ENCODE measurements at places on chromosomes 1 and 21. TPM values are rescaled to one million over a fixed set of nuclear protein-coding genes. Genes with fewer than 3 reads are reported as not detected.
A peak's percentile ranks its signal among the peaks of the same experiment; 100 is the strongest.

- H3K27me3 ChIP-seq, result no peaks in the 10 kb centered on the region
- no peak overlapping the region for H3K27ac ChIP-seq
- no peak overlapping the region for H3K4me3 ChIP-seq
- peaks cover 3% of the 10 kb centered on the region for H3K36me3 ChIP-seq
- DNase-seq, result no peak
- H3K4me1 ChIP-seq, result peaks cover 5% of the 10 kb centered on the region
Measured at GRCh38 chr1:117030271-117030877, 28.8 kb downstream of the CD101 start.

DNA sequence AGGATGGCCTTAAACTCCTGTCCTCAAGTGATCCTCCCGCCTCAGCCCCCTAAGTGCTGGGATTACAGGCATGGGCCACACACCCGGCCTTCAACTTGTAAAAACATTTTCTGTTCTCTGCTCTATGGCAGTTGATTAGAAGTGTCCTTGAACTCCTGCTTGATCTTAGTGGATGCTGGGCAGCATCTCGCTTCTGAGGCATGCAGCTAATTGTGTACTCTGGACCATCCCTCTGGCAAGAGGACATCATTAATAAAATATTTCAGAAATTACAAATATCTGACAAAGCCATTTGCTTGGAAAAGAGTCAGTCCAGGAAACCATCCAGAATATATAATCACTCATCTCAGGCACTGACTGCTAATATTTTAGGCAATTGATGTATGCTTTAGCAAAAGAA, 8.1 kb downstream of the NGF start:
- DNase-seq, result no peak
- peaks cover 4% of the 10 kb centered on the region for H3K27me3 ChIP-seq
- H3K4me3 ChIP-seq, result no peak overlapping the region
- H3K27ac ChIP-seq, result no peak overlapping the region
- no peaks in the 10 kb centered on the region for H3K4me1 ChIP-seq

- H3K4me1 ChIP-seq, result peaks cover 61% of the 10 kb centered on the region
- H3K27me3 ChIP-seq, result no peaks in the 10 kb centered on the region
- peak overlapping the region; percentile 91 for H3K27ac ChIP-seq
- DNase-seq, result no peak
- H3K36me3 ChIP-seq, result peaks cover 23% of the 10 kb centered on the region
- H3K4me3 ChIP-seq, result peak overlapping the region; percentile 91
Measured at GRCh38 chr1:197199923-197200271, 53.4 kb upstream of the ASPM start.

DNA sequence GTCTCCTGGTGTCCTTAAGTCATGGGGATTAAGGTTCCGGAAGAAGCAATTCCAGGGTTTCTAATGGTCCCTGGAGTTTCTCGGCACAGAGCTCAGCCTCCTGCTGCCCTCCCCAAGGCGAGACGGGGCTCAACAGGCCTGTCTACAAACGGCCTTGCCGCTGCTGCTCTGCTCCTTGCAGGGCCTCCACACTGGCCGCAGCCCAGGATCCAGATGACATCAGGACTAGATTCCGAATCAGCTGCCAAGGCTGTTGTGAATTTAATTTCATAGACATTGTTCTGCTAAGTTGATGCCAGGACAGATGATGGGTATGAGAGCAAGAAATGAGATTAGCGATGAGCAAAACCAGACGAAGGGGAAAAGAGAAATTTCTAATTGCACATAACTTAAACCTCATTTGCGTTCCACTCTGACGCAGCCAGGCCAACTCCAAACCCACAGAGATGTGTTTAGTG, 103.6 kb upstream of the BACE2 start:
- no peak overlapping the region for H3K27ac ChIP-seq
- no peak overlapping the region for H3K4me3 ChIP-seq
- DNase-seq, result no peak

DNA sequence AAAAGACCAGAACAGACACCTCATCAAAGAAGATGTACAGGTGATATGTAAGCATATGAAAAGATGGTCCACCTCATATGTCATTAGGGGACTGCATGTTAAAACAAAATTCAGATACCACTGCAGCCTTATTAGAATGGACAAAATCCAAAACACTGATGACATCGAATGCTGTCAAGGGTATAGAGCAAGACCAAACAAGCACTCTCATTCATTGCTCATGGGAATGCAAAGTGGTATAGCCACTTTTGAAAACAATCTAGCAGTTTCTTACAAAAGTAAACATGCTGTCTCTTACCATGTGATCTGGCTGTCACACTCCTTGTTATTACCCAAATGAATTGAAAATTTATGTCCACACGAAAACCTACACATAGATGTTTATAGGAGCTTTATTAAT, 426.6 kb upstream of the ESRRG start:
- DNase-seq, result no peak
- no peaks in the 10 kb centered on the region for H3K4me1 ChIP-seq
- no peaks in the 10 kb centered on the region for H3K36me3 ChIP-seq
- no peak overlapping the region for H3K27ac ChIP-seq

GRCh38 chr1:174135211-174135610, 24.1 kb upstream of the RABGAP1L start:
- no peak overlapping the region for H3K4me3 ChIP-seq
- H3K27ac ChIP-seq, result no peak overlapping the region
- no peak for DNase-seq
- no peaks in the 10 kb centered on the region for H3K36me3 ChIP-seq
- H3K27me3 ChIP-seq, result no peaks in the 10 kb centered on the region

- H3K27me3 ChIP-seq, result peaks cover 2% of the 10 kb centered on the region
- DNase-seq, result no peak
- no peaks in the 10 kb centered on the region for H3K4me1 ChIP-seq
- no peaks in the 10 kb centered on the region for H3K36me3 ChIP-seq
- no peak overlapping the region for H3K27ac ChIP-seq
- H3K4me3 ChIP-seq, result no peak overlapping the region
Measured at GRCh38 chr1:5455056-5455455, 537.2 kb downstream of the NPHP4 start.

- peaks cover 17% of the 10 kb centered on the region for H3K4me1 ChIP-seq
- peaks cover 45% of the 10 kb centered on the region for H3K36me3 ChIP-seq
- DNase-seq, result no peak
Measured at GRCh38 chr1:23793861-23794731, 3.2 kb downstream of the LYPLA2 start.

DNA sequence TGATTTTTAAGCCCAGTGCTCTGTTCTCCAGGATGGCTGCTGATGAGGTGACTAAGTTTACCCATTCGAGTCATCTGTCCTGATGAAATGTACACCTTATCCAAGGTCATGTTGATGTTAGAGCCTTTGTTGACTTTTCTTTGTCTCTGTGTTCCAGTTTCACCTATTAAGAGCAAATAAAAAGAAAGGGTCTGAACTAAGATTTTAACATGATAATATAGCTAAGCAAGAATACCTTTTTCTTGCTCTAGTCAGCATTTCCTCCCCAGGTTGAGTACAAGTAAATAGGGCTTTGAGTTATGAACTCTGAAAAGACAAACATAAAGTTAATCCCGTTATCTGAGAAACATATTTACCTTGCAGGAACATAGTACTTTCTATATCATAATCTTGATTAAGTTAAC, 52.1 kb upstream of the GPR88 start:
- H3K36me3 ChIP-seq, result peaks cover 30% of the 10 kb centered on the region
- no peaks in the 10 kb centered on the region for H3K27me3 ChIP-seq
- H3K4me3 ChIP-seq, result no peak overlapping the region
- no peaks in the 10 kb centered on the region for H3K4me1 ChIP-seq

- H3K27me3 ChIP-seq, result peaks cover 4% of the 10 kb centered on the region
- no peak overlapping the region for H3K27ac ChIP-seq
- H3K36me3 ChIP-seq, result no peaks in the 10 kb centered on the region
- no peaks in the 10 kb centered on the region for H3K4me1 ChIP-seq
Measured at GRCh38 chr1:70093250-70093975, 112.0 kb downstream of the LRRC40 start.

DNA sequence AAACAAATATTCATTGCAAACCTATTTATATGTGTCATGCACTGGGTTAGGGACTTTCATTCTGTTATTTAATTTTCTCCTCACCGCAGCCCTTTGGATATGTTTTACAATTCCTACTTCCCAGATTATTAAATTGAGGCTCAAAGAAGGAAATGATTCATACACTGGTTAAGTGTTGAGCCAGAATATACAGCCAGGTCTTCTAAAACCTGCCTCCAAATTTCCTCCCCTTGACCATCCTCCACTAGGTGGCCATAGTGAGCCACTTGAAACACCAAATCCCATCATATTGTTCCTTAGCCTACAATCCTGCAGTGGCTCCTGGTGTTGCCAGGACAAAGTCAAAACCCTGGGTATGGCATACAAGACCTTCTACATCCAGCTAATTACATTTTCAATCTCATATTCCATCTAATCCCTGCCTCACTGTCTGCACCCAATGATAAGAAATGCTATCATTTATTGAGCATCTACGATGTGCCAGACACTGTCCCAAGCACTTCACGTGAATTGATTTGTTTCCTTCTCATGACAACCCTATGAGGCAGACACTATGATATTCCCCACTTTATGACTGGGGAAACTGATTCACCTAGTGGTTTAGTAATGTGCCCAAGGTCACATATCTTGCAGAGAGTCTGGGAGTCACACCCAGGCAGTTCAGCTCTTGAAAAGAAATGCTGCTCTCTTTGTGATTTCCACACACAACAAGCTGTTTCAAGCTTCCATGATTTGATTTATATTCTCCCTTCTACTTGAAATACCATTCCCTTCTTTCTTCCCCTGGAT, 23.6 kb upstream of the KIRREL1 start:
- no peaks in the 10 kb centered on the region for H3K27me3 ChIP-seq
- no peak overlapping the region for H3K4me3 ChIP-seq
- no peak for DNase-seq
- no peak overlapping the region for H3K27ac ChIP-seq
- H3K36me3 ChIP-seq, result no peaks in the 10 kb centered on the region
- no peaks in the 10 kb centered on the region for H3K4me1 ChIP-seq

GRCh38 chr1:94528826-94529225, 12.7 kb downstream of the F3 start:
- DNase-seq, result no peak
- H3K27ac ChIP-seq, result no peak overlapping the region
- H3K4me1 ChIP-seq, result no peaks in the 10 kb centered on the region
- no peaks in the 10 kb centered on the region for H3K36me3 ChIP-seq

DNA sequence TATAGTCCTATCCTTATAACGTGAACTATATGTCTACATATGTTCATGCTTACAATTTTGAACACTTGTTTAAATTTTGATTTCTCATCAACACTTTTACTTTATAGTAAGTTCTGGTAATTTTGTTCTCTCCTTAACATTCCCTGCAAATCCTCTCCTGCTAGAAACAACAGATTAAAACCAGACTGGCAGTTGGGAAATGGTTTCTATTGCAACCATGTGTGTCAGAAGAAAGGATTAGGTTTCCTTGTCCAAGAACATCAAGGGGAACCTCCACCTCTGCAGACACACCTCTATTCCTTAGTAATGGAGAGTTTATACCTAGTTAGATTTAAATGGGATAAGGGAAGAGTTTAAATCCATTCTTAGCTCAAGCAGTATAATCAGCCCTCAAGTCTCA, 3.3 kb upstream of the WARS2 start:
- no peak overlapping the region for H3K27ac ChIP-seq
- peaks cover 30% of the 10 kb centered on the region for H3K4me1 ChIP-seq
- H3K4me3 ChIP-seq, result no peak overlapping the region
- H3K27me3 ChIP-seq, result no peaks in the 10 kb centered on the region
- peaks cover 32% of the 10 kb centered on the region for H3K36me3 ChIP-seq

- H3K4me1 ChIP-seq, result no peaks in the 10 kb centered on the region
- peaks cover 42% of the 10 kb centered on the region for H3K27me3 ChIP-seq
- no peaks in the 10 kb centered on the region for H3K36me3 ChIP-seq
Measured at GRCh38 chr1:204826970-204827369, 43.7 kb upstream of the NFASC start.

GRCh38 chr1:164838786-164839185, 279.8 kb downstream of the PBX1 start:
- H3K27me3 ChIP-seq, result no peaks in the 10 kb centered on the region
- no peaks in the 10 kb centered on the region for H3K4me1 ChIP-seq
- H3K36me3 ChIP-seq, result no peaks in the 10 kb centered on the region
- H3K4me3 ChIP-seq, result no peak overlapping the region
- no peak overlapping the region for H3K27ac ChIP-seq

DNA sequence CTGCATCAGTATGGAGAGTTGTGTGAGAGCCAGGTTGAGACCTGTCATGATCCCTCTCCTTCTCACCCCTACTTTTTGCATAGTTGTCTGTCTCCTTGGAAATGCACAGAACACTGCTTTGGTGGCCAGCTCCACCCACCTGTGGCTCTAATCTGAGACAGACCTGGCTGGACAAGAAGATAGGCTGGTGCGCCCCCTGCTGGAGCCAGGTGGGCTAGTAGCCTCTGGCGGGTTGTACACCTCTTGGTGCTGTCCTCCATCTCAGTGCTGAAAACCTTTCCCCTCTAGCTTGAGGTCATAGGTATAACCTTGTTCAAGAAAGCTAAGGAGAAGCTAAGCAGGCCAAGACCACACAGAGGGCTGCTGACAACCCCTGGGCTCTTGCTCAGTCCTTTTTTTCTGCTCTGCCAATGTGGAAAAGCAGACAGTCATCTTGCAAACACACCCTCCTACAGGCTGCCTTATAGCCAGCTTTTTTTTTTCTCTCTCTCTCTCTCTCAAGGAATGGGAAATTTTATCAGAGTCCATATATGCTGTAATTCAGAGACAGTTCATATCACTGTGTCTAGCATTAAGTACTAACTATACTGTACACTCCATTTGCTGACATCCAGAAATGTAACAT, 58.8 kb upstream of the SPATA6 start:
- no peaks in the 10 kb centered on the region for H3K36me3 ChIP-seq
- no peaks in the 10 kb centered on the region for H3K27me3 ChIP-seq
- H3K4me3 ChIP-seq, result no peak overlapping the region
- peak; percentile 36 for DNase-seq
- no peaks in the 10 kb centered on the region for H3K4me1 ChIP-seq

- peaks cover 5% of the 10 kb centered on the region for H3K27me3 ChIP-seq
- H3K27ac ChIP-seq, result no peak overlapping the region
- H3K36me3 ChIP-seq, result no peaks in the 10 kb centered on the region
- no peak overlapping the region for H3K4me3 ChIP-seq
- H3K4me1 ChIP-seq, result peaks cover 10% of the 10 kb centered on the region
Measured at GRCh38 chr1:38586993-38587646, 272.5 kb downstream of the RRAGC start.

TEX38 gene
- total RNA-seq, result not detected

RGS1 gene
- 4.2 TPM for total RNA-seq

TRIM67 gene
- not detected for total RNA-seq

C1orf94 gene
- total RNA-seq, result not detected

HSPA6 gene
- total RNA-seq, result 4.9 TPM

SESN2 gene
- total RNA-seq, result 7.1 TPM

TNFAIP8L2 gene
- total RNA-seq, result 28.7 TPM

KLF17 gene
- not detected for total RNA-seq

TCHH gene
- total RNA-seq, result 0.02 TPM

CELA2A gene
- not detected for total RNA-seq

SLC2A5 gene
- not detected for total RNA-seq

COL8A2 gene
- total RNA-seq, result not detected

RUNX3 gene
- total RNA-seq, result 129 TPM

Measured in activated T-helper 2 cell treated with anti-CD3 and anti-CD28 coated beads, Interferon-gamma antibody, Interleukin-2, Interleukin-4, amounts not matched to agents 10 μg/mL and 5 μg/mL and 100 μg/mL, durations not matched to agents 14 hours and 24 hours and 36 hours (primary cell).